ENCODE measurements at places on chromosomes 11 and 22.

- no peak for DNase-seq
Observed at GRCh38 chr11:21321072-21321471, 651.7 kb downstream of the NELL1 start.

DNA sequence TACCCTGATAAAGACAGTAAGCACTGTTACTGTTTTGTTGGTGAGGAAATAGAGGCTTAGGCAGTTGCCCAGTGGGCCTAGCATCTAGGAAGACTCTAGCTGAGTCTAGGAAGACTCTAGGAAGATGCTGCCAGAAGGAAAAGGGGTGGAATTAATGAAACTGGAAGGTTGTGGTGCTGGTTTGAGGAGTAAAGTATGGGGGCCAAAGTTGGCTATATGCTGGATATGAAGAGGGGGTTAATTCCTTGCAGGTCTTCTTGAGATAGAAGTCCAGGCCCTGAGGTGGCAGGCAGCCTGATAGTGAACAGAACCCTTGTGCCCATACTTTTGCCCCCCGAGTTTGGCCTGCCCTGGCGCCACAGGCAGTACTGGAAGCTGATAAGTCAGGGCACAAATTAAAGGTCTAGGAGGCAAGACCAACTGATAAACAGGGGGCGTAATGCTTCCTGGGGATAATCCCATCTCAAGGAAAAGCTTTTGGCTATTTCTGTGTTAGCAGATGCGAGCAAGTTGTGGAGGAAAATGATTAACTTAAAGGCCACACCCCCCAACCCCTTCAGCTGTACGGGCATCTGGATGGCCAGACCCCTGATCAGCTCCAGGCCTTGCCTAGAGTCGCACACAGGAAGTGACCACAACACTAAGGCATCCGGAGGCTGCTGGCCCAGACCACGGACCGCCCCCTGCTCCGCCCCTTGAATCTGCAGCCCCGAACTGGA is 3.1 kb downstream of the ILK start:
- no peak for DNase-seq

DNA sequence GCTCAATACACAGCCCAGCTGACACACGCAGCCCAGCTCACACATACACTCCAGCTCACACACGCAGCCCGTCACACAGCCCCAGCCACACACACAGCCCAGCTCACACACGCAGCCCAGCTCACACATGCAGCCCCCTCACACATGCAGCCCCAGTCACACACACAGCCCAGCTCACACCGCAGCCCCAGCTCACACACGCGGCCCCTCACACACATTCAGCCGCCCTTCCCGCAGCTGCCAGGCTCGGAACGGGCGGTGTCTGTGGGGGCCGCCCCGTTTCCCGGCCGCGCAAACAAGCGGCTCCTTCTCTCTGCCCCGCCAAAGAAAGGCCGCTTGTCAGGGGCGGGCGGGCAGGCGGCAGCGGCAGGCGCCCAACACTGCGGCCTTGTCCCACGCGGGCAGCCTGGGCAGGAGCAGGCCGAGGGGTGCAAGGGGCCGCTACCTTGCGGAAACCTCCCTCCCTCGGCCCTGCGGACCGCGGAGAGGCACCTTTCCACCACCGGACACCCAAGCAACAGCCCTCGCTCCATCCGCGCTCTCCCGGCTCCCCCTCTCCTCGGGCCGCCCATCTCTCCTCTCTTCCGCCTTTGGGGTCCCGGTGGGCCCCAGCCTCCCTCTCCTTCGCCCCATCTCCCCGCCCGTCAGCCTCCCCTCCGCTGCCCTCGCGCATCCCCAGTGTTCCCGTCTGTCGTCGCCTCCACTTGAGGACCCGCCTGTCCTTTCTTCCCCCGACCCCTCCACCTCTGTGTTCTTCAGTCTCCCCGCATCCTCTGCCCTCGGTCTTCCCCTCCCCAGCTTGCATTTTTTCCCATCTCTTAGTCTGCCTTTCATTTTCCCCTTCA is 2.2 kb downstream of the PHLDB1 start:
- no peak for DNase-seq

DNA sequence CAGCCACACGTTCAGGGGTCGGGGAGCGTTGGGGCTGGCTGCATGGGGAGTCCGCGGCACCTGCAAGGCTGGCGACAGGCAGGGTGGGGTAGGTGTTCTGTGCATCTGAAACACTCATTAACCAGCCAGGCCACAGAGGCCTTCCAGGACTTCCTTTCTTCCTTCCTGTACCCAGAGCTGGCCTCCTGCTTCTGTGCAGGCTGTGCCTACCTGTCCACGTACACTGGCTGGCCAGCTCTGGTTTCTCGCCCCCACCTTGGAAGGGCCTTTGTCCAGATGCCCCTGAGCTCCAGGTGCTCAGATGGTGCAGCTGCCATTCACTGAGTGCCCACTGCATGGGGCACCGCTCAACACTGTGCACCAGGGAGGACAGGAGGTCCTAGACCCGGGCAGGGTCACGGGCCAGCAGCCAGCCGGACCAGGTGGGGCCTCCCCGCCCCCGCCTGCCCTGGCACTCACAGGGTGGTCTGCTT is 15.9 kb downstream of the TTLL12 start:
- DNase-seq: no peak

- DNase-seq: no peak
Observed at GRCh38 chr22:44755956-44756361, 3.6 kb downstream of the ARHGAP8 start.

DNA sequence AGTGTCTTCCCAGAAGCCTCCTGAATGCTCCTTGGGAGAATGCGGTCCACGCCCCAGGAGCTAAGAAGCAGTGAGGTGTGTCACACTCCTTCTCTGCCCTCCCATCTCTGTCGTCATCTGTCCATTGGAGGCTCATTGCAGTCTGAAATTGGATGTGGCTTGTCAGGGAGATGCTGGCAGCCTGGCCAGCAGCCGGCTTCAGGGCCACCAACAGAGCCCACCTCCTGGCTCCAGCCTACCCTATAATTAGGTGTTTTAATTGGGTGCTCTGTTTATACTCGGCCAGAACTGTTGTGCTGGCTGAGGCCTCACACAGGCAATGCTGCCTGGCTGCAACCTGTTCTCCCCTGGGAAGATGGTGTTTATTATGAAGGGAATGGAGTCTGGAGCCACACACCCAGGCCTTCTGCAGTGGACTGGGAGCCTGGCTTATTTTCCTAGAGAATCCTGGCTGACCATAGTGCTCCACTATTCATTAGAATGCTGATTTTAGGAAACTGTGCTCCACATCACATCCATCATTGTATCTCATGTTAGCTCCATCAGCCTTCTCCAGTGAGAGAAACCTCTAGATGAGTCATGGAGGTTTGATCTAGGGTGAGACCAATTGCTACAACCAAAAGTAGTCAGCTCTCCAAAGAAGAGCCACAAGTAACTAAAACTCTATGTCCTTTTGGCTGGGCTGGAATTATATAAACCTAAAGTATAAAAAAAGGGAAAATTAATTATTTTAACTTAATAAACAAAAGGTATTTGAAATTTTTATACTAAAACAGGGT is 86.8 kb upstream of the CRTAM start:
- no peak for DNase-seq

- no peak for DNase-seq
Observed at GRCh38 chr22:38853196-38853651, 9.4 kb upstream of the NPTXR start.

GRCh38 chr11:102573851-102574250 is 43.3 kb upstream of the MMP7 start:
- DNase-seq: no peak

DNA sequence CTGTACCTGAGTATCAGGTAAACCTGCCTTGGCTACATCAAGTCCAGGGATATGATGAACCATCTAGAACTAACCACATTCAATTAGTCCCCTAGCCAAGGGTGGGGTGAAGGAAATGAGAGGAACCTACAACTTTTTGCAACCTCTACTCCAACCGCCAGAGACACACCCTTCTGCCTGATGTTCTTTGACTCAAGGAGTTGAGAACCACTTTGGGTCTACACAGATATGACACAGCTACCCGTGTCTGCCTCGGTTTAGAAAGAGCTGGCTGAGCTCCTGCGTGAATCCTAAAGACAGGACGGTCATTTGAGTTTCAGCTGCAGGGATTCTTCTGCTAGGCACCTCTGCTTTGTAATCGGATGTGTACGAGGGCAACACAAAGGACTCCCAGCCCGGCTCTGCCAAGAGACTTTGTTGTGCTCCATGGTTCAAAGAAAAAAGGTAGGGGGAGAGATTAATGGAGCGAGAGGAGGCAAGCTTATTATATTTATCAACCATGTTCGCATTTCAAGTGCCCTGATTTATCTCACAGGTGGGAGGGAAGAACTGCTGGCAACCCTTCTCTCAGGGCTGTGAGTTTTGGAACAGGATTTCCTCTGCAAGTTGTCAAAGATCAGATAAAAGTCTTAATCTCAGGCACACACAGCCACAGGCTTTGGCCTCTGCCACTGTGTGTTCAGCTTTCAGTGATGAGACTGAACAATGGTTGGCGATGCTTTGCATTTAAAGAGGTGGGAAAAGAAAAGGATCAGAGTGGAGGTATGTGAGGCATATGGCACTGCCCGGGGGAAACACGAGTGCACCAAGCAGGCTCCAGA is 35.1 kb downstream of the FLI1 start:
- DNase-seq: no peak

DNA sequence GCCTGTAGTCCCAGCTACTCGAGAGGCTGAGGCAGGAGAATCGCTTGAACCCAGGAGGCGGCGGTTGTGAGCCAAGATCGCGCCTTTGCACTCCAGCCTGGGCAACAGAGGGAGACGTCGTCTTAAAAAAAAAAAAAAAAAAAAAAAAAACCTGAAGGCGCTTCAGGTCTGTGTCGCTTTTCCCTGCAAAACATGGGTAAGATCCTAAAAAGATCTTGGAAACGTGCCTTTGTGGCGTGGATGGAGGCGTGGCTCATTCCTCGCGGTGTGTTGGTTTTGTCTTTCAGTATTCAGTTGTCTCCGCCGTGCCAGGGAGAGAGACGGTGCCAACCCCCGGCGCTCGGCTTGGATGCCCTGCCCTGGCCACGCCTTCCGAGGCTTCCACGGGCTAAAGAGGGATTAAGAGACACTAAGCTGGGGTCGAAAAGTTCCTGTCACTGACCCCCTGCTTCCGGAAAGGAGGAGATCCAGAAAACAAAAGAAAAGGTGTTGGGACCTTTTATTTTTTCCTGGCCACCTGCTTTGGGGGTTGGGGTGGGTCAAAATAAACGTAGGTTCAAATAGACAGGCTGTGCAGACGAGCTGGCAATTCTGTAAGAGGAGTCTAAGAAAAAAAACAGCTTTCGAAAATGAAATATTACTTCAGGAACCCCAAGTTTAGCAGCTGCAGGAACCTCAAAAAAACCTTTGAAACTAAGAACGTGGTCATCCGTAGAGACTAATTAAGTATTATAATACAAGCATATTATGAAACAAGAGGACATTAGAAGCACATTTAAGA is 1.1 kb upstream of the SLC35F2 start:
- no peak for DNase-seq

- no peak for DNase-seq
Observed at GRCh38 chr22:43298062-43298801, 44.9 kb downstream of the SCUBE1 start.

All from cortex of kidney (tissue), 1 donor.